Stimulated activated CD8-positive, alpha-beta memory T cell treated with anti-CD3 and anti-CD28 coated beads, Interleukin-4, amount 100 ng/mL, for 48 hours (primary cell): ENCODE measurements at places on chromosomes 16 and 17.

DNA sequence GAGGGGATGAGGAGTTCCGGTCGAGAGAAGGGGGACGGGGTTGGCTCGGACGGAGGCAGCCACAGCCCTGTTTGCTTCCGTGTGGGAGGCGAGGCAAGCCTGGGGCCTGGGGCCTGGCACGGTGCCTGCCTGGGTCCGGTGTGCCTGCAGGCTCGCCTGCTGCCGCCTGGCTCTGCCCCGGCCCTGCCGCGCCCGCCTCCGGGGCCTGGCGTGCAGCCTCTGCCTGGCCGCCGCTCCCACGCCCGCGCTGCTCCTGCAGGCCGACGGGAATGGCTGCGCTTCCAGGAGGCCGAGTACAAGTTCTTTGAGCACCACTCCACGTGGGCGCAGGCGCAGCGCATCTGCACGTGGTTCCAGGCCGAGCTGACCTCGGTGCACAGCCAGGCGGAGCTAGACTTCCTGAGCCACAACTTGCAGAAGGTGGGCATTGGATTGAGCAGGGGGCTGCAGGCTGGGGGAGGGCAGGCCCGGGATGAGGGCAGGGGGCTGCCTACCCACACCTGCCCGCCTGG, 53.1 kb downstream of the MRC2 start:
- no peak for DNase-seq

- DNase-seq = no peak
These were observed 736.5 kb downstream of the KCNJ2 start for GRCh38 chr17:70905796-70906195.

- no peak for DNase-seq
These were observed 52.9 kb downstream of the SNTB2 start for GRCh38 chr16:69239851-69240250.

DNA sequence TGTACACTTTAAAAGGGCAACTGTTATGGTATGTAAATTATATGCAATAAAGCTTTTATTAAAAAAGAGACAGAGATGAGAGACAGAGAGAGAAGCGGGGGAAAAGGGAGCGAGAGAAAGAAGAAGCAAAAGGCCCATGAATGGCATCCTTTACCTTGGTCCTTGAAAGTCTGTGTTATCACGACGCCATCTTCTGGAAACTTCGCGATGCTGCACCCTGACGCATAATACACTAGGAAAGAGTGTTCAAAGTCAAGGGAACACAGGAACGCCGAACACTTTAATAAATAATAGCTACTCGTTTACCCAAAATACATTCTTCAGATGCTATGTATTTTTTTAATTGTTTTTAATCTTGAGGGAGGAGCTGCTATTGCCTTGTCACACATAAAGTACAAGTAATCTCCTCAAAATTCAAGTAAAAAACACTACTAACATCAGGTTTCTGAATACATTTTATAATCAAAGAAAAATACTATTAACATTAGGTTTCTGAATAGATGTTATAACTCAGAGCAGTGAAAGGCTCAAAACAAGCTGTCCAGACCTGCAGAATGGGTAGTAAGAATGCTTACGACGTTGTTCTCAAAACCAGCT, 23.0 kb upstream of the SLC38A8 start:
- DNase-seq = peak; percentile 56

DNA sequence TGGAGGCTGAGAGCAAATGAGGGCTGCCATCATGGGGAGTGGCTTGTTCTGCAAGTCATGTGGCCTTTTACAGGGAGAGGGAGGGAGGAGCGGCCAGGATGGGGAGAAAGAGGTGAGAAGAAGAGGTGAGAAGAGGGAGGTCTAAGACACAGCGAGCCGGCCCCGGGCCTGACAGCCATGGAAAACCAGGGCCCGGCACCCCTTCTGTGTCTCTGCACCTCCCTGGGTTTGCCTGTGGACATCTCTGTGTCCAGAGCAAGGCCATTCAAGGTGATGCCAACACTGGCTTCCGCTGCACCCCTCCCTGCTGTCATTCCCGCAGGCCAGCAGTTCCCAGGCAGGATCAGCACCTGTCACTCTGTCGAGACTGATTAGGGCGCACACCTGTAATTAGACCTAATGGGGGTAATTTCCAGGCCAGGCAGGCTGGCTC, 75.6 kb downstream of the MGAT5B start:
- DNase-seq = no peak

- no peak for DNase-seq
These were observed 23.6 kb downstream of the C16orf87 start for GRCh38 chr16:46807336-46807735.

DNA sequence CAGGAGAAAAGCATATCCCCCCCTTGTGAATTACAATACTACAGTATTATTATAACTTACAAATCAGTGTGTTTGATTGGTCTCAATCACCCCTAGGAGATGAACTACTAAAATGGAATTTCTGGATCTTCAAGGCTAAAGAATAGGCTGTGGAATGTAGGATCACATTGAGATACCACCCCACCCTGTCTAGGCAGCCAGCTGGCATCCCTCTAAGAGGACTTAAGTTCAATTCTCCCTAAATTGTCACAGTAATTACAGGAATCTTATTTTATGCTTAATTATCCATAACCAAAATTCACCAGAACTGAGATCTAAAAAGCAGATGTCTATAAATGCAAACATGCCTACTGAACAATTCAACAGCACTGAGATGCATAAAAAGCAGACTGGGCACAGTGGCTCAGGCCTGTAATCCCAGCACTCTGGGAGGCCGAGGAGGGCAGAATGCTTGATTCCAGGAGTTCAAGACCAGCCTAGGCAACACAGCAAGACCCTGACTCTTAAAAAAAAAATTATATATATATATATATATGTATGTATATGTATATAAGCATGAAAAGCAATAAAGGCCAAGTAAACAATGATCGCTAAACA, 12.0 kb downstream of the AP1G1 start:
- DNase-seq = no peak
